ENCODE measurements at places on chromosomes 16 and 17. TPM values are rescaled to one million over a fixed set of nuclear protein-coding genes. Genes with fewer than 3 reads are reported as not detected.

C17orf100 gene
- 0.48 TPM for total RNA-seq

PSME3IP1 gene
- 58.1 TPM for total RNA-seq

ZSCAN32 gene
- total RNA-seq, result 7.2 TPM

IRX3 gene
- 70.2 TPM for total RNA-seq

ST6GALNAC1 gene
- total RNA-seq, result 1.9 TPM

DNA sequence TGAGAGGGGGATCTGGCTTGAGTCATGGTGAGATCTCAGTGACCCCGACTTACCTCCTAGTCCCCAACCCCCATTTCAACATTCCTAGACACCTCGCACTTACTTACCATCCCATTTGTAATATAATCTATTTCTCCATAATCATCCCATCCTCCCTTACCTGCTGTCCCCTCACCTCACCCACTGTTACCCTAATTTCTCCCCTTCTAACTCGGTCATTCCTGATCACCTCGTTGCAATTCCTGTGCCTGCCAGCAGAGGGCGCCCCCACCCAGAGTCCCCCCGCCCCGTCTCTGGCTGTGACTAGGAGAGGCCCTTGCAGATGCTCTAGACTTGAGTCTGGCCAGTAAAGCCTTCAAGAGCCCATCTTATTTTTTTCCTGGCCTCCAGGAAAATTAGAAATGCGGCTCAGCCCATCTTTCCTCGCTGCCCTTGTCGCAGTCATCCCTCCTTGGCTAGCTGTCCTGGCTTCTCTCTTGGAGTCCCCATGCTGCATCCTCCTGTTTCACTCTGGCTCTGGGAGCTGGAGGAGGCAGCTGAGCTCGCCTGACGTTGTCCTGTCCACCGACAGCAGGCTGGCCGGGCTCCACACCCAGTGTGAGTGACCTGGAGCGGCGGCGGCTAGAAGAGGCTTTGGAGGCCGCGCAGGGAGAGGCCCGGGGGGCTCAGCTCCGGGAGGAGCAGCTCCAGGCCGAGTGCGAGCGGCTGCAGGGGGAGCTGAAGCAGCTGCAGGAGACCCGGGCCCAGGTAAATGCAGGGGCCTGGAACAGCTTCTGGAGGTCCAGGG is 5.0 kb downstream of the TBKBP1 start:
- DNase-seq, result peak; percentile 88

GRCh38 chr16:20920799-20921198 is 20.2 kb downstream of the LYRM1 start:
- no peak for DNase-seq

GRCh38 chr16:50455288-50455845 is 86.6 kb upstream of the BRD7 start:
- no peak for DNase-seq

DNA sequence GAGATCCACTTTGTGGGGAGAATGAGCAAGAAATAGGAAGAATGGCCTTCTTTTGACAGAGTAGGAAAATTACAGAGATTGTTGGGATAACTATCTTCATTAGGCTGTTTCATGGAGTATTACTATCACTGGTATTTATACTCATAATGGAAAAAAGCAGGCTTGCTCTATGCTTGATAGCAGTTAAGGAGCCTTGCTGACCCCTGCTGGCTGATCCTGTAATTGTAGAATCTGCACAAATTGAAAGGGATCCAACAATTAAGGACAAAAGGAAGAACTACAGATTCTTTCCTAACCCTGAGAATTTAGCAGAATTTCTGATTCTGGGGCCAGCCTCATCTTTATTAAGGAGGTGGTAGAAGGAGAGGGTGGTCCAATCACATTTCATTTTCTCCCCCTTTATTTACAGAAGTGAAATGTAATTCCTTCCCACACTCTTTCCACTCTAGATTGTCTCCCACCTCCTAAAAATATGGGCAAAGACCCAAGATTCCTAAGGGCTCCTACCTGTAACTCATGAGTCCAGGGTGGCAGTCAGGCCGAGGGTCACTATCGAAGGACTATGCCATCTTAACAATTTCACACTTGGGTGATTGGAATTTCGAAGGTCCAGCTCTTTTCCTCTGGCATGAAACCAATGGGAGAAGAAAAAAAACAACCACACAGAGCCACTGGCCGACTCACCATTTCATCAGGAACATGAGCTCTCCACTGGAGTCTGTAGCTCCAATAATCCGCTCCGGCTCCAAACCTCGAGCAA is 26.3 kb downstream of the NFE2L1 start:
- no peak for DNase-seq

- DNase-seq, result no peak
These were observed 10.4 kb upstream of the CHMP6 start for GRCh38 chr17:80981062-80981902.

DNA sequence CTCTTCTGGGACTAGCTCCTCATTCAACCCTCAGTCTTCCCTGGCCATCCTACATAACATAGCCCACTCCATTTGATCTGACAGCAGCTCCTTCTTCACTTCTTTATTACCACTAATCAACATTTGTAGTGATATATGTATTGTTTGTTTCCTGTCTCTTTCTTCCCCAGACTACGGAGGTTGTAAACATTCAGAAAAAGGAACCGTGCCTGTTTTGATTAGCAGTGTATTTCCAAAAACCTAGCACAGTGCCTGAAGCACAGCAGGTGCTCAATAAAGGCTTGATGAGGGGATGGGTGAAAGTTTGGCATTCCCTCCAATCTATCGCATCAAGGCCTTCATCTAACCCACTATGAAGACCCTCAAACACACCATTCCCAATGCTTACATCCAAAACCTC is 150.8 kb downstream of the XYLT1 start:
- DNase-seq, result no peak

GRCh38 chr16:50279504-50279865 is 13.1 kb downstream of the ADCY7 start:
- DNase-seq, result no peak

DNA sequence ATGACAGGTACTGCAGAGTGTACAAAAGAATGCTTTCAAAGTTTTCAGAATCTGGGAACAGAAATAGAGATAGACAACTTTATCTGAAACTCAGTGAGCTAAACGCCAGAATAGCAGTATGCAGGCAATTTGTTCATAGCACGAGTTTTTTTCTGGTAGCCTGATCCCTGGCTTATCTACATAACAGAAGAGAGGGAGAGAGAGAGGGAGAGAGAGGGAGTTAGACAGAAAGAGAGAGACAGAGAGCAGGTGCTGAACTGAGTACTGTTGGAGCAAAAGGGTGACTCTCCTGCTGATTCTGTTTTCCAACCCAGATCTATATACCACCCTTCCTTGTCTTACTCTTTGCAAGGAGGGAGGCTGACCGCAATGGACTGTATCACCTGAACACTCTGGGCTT is 388.0 kb upstream of the CA10 start:
- DNase-seq, result no peak

- no peak for DNase-seq
These were observed 75.3 kb upstream of the TNRC6C start for GRCh38 chr17:77883213-77883650.

GRCh38 chr17:35749560-35750412 is 3.3 kb downstream of the GAS2L2 start:
- no peak for DNase-seq

DNA sequence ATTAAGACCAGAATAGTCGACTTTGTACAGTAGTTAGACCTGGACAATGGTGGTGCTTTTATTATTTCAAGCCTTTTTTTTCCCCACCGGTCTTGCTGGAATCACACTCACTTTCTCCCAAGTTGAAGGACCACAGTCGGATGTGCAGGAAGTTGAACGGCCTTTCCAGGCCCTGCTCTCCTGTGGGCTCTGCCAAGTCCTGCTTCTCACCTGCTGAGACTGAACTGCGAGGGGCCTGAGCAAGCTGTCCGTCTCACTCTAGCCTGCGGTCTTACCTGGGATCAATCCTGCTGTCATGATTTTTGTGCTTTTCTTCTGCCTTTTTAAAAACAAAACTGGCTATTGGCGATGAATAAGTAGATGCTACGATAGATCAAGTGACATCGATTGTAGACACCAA is 1.3 kb downstream of the TLCD3A start:
- DNase-seq, result no peak

GRCh38 chr16:84354306-84354705 is 14.0 kb upstream of the ATP2C2 start:
- no peak for DNase-seq

DNA sequence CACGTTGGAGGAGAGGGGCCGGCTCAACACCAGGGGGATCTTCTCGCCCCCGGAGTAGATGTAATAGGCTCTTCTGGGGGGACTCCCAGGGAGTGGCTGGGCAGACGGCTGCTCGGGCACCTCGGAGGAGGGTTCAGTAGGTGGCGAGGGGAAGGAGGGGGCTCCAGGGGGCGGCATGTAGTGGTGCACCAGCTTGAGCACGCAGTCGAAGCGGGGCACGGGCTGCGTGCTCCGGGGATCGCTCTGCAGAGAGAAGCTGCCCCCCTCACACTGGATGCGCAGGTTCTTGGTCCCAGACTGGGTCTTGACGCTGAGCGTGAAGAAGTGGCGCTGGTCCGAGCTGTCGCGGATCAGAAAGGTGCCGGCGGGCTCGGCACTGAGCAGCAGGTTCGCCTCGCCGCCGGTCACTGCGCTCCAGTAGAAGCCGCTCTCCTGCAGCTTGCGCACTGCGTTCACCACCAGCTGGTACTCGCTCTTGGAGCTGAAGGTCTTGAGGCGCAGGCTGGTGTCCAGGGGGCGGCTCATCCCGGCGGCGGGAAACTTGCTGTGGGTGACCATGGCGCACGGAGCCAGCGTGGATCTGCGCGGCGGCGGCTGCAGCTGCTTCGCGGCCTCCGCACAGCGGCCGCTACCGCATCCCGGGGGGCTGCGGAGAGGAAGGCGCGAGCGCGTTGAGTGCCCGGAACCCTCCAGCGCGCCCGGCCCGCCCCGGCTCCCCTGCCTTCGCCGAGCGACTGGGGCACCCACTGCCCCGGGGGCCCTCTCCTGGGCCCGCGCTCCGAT is 1.1 kb downstream of the SOCS3 start:
- no peak for DNase-seq

Measured in cardiac septum (tissue), 1 donor.